ENCODE measurements at places on chromosomes 11 and 22.

DNA sequence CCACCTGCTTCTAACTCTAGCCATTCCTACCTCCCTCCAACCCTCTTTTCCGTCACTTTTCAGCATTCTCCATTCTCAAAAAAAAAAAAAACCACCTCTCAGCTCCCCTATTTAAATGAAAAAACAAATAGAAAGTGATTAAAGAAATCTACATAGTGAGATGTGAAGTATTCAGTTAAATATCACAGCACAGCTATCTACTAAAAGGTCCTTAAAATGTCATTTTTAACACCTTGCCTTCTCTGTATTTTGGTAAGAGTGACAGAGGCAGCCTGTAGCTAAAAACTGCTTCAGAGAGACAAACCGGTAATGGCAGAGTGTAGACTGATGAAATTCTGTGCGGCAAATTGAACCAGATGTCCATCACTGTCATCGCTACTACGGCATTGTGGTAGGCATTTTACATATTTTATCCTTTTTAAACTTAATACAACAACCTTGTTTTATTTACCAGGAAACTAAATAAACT is 346 bp upstream of the ALG9 start:
- no peak for DNase-seq

- no peak for DNase-seq
These were observed 68.5 kb upstream of the SLC35C1 start for GRCh38 chr11:45736424-45736823.

- DNase-seq: no peak
These were observed 15.8 kb upstream of the NUP160 start for GRCh38 chr11:47863898-47864430.

- DNase-seq: no peak
These were observed 9.6 kb downstream of the WT1 start for GRCh38 chr11:32425761-32426160.

GRCh38 chr11:12105471-12105870 is 4.9 kb upstream of the MICAL2 start:
- DNase-seq: no peak

All from NCI-H2107 (cell line).